RWPE1 (cell line): ENCODE measurements at places on chromosomes 16 and 17.

DNA sequence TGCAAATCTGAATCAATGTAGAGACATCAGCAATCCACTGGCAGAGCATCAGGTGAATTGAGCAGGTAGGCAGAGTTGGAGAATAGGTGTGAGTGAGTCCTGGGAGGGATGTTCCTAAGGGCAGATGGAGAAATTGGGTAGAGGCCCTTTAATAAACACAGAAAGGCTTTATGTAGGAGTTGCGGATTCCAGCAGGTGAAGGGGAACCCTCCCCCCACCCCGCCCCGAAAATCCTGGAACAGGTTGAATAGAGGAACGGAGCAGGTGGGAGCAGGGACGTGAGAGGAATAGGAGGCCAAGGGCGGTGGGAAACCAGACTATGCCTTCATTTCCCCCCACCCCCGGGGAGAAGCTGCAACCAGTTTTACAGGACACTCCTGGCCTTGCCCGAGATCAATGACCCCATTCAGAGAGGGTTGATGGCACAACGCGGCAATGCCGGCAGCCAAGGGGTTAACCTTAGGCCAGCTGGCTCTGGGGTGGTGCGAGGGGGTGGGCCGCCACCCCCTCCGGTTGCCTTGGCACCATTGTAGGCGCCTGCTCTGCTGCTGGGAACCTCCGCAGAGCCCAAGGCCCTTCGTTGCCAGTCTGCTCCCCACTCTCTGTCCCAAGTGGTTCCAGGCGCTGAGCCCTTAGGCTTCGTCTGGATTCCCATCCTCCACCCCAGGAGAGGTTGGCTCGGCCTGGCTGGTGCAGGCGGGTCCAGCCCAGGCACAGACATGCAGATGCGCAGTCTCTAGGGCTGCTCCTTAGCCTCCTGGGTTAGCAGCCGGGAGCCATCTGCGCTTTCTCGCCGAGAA is 814 bp upstream of the RUNDC3A start:
- DNase-seq, result peak; percentile 82

DNA sequence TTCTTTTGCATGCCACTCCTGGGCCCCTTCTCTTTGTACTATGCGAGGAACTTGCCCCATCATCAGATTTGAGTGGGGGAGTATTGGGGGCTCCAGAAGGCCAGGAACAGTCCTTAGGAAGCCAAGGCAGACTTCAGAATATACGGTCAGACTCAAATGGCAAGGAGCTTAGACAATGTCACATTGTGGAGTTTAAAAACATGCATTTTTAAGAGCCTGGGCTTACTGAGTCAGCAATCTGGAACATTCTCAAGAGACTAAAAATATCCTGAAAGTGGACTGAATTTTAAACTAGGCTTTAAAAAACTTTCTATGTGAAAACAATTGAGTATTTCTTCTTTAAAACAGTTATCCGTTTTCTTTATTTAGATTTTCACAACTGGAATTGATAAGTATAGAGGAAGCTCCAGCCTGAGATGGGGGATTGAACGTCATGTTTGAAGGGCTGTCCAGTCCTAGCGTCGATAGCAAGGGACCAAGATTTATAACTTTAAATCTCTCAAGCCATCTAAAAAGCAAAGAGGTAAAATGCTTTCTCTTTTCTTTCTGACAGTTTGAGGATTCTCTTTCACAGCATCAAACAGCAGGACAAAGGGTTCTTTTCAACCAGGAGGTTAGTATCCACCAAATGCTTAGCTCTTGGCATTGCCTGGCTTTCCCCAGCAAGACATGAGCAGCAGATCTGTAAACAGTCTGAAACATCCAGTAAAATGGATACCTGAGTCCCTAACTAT is 45.8 kb upstream of the CDRT4 start:
- no peak for DNase-seq

GRCh38 chr17:39238311-39238972 is 12.7 kb upstream of the STAC2 start:
- peak; percentile 66 for DNase-seq

- DNase-seq, result peak; percentile 74
Measured at GRCh38 chr17:56681561-56682266, 88.2 kb downstream of the NOG start.

DNA sequence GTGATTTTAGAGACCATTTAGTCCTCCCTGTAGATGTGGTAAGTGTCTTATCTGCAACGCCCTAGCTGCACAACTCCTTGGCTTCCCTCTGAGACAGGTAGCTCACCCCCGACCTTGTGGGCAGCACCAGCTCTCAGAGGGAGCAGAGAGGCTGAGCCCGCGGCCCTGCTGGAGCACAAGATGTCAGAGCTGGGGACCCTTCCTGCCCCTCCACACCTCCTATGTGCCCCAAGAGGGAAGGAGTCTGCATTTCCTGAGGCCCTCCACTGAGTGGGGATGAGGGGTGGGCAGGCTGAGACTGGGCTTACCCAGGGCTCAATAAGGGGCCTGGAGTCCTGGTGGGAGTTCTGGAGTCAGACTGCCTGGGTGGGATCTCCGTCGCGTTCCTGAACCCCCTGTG is 12.2 kb upstream of the ADGRG1 start:
- DNase-seq, result no peak

DNA sequence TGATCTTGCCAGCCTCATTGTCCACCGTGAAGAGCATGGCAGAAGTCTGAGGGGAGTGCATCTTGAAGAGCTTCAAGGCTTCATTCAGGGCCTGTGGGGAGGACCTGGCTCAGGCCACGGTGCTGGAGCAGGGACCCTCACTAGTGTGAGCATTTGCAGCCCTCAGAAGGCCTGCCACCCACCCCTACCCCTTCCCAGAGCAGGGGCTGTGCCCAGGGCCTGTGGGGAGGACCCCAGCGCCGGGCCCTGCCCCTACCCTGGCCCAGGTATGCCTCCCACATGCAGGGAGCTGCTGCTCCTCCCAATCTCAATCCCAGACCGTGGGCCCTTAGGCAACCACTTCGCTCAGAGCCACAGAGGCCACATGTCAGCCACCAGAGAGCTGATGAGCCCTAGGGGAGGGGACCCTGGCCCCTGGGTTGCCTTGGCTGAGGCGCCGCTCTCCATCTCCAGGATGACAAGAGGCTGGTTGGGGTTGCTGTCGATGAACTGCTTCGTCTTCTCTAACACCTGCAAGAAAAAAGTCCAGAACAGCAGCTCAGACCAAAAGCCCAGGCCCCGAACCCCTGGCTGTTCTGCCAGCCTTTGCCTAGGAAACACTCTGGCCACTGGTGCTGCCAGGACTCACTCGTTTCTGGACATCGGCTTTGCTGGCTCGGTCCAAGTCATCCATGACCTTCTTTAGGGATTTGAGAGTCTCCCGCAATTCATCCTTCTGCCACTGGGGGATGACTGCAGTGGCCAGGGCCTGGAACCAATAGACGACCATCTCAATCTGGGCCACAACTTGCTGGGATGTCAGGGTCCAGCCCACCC is 1.8 kb upstream of the EXOSC6 start:
- DNase-seq, result peak; percentile 32

GRCh38 chr17:15496735-15497670 is 29.6 kb upstream of the CDRT4 start:
- no peak for DNase-seq

GRCh38 chr17:72423286-72423589 is 302.4 kb downstream of the SOX9 start:
- DNase-seq, result no peak

GRCh38 chr16:47016700-47017133 is 43.2 kb upstream of the DNAJA2 start:
- no peak for DNase-seq

DNA sequence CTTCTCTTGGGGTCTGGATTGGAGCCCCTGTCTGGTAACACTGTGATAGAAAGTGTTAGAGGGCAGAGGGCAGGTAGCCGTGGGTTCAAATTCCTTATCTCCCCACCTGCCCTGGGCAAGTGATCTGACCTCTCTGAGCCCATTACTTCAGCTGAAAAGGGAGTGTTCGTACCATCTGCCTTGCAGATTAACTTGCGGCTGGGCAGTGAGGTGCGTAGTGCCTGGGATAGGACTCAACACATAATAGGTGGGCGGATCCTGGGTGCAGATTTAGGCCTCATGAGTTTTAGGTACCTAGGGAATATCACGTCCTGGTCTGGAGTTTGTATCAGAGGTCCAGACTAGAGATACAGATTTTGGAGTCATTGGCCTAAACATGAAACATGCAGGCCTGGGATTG is 329.6 kb downstream of the CPPED1 start:
- no peak for DNase-seq

DNA sequence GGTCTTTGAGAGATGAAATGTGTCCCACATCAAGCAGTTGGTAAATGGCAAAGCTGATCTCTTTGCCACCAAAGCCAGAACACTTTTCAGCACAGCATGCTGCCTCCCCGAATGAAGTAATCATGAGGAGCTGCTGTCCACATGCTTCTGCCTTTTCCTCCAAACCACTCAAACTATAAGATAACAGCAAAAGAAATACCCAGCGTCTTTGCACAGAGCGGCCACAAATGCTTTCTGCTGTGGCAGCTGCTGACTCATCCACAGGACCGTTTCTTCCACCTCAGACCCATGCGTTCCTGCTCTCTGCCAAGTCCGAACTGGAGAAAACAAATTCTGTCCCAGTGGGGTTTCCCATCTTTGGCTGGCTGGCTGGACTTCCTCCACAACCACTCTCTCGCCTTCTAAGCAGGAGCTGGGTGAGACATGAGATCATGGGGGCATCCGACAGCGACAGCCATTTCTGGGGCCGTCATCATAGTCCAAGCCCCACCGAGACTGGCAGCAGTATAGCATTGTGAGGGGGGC is 27.1 kb downstream of the TBC1D3B start:
- no peak for DNase-seq
